ENCODE measurements at places on chromosomes 1 and 21.

GRCh38 chr1:203058676-203058935, 27.2 kb downstream of the MYOG start:
- DNase-seq, result no peak

DNA sequence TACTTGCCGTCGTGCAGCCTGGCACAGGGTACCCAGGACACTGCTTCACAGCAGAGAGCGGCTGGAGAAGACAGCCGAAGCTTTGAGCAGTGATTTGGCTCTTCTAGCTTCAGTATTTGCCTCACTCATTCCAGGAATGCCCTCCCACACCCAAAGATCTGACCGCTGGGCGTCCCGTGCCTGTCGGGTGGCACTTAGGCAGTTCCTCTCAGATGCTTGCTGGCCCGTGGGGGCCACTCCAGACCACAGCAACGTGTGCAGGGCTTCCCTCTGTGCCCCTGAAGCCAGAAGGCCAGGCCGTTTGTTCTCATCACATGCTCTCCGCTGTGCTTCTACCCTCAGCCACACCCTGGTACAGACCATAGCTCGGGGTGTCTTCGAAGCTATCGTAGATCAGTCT, 17.0 kb downstream of the RRP1B start:
- DNase-seq, result no peak

GRCh38 chr1:201861448-201861847, 27.2 kb upstream of the SHISA4 start:
- no peak for DNase-seq

DNA sequence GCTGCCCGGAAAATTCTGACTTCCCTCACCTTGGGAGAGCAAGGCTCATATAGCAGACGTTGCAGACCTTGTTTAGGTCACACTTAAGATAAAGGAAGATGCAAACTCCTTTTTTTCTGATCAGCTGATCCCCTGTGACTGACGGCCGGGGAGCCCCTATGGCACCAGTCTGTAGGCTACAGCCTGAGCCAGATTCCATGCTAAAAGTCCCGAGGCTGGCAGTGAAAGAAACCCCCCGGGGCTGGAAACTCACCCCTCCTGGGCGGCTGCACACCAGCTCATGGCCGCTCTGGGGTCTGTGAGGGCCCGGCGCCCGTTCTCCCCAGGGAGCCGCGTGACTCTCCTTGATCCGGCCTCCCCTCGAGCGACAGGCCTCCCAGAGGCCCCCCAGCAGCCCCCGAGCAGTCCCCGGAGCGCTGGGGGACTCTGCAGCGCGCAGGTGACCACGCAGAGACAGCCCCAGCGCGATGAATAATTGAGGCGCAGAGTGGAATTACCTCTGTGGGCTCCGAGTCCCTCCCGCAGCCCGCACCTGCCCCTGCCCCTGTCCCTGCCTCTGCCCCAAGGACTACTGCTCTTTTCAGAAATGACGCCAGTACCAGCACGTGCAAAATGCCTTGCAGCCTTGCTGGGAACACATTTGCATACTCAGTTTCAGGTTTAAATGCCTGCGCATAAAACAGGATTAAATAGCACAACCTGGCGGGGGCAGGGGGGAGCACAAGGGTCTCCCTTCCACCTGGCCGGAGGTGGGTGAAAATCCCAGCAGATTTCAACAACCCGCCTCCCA, 62.6 kb upstream of the CLDN14 start:
- DNase-seq, result no peak

GRCh38 chr1:190243056-190243455, 234.6 kb downstream of the BRINP3 start:
- no peak for DNase-seq

DNA sequence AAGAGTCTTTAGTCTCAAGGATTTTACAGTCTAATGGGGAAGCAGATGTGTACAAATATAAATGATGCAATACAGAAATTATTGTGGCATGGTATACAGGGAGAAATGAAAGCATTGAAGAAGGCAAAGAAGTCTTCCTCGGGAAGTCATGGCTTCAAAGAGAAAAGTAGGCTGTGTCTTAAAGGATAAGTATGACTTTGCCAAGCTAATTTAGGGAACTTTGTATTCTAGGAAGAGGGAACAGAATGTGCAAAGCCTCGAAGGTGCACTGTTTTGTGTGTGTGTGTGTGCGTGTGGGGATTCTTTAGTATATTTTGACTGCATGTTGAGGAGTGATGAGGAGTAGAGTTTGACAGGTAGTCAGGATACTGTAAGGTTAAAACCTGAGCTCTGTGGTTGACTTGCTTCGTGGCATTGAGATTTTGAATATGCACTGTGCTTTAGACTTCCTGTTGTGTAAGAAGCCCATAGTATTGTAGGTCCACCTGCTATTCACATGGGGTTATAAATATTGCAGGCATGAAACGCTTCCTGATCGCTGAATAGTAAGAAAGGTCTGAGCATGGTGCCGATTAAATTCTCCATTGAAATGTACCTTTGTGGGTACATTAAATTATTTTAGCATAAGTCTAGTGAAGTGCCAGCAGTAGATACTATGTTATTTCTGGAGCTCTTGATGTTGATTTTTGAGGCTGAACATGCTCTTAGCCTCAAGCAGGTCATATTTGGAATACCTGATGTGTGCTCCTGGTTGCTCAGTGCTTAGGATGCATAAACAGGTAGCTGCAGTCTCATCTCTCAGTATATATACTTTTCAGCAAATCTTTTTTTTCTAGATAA, 8.0 kb downstream of the SMAP2 start:
- DNase-seq, result no peak
